ENCODE measurements at places on chromosomes 3 and 15. TPM values are rescaled to one million over a fixed set of nuclear protein-coding genes. Genes with fewer than 3 reads are reported as not detected.

Gene CRBN
- total RNA-seq: 68.4 TPM

Gene DGKG
- not detected for total RNA-seq

Gene CEP152
- 8.8 TPM for total RNA-seq

Gene MYZAP
- 22.6 TPM for total RNA-seq

Gene WDR6
- 47.4 TPM for total RNA-seq

Gene BFSP2
- not detected for total RNA-seq

Gene CLDN18
- total RNA-seq: not detected

Gene SIDT1
- total RNA-seq: 0.32 TPM

Gene CPN2
- not detected for total RNA-seq

Gene GRAMD1C
- total RNA-seq: 45.1 TPM

Gene CCR1
- total RNA-seq: not detected

Gene FHIT
- 0.32 TPM for total RNA-seq

Gene GMNC
- not detected for total RNA-seq

Gene TRIM42
- not detected for total RNA-seq

Gene FBXL22
- total RNA-seq: not detected
